ENCODE measurements at places on chromosomes 5 and 9.

- no peak for DNase-seq
Measured at GRCh38 chr5:57871496-57871895, 388.9 kb upstream of the ACTBL2 start.

DNA sequence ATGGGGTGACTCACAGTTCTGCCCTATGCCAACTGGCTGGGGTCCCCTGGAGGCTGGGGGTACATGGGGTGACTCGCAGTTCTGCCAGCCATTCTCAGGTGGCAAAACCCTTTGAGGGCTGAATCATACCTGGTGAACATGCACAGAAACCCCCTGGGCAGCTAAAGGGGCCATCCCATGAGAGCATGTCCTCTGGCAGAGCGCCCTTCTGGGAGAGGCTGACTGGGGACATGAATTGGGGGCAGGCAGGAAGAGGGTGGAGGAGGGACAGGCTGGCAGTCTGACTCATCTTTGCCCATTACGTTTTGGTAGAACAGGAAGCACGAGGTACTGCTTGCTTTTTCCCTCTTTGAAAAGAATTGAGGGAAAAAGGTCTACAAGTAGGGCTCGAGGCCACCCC lies 16.7 kb downstream of the TRAF1 start:
- no peak for DNase-seq

DNA sequence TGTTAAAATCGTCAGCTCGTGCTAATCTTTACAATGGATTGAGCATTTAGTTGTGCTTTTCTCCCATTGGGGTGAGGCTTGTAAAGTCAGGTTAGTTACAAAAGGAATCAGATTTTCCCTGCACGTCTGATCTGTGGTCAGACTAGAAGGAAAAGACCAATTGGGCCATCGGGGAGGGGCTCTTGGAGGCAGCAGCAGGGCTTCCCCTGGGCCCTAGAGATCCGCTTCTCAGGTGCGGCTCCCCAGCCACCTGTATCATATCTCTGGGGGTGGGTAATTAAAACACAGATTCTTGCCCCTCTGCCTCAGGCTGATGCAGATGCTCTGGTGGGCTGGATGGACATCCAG lies 200.3 kb downstream of the HSPA4 start:
- DNase-seq: no peak

DNA sequence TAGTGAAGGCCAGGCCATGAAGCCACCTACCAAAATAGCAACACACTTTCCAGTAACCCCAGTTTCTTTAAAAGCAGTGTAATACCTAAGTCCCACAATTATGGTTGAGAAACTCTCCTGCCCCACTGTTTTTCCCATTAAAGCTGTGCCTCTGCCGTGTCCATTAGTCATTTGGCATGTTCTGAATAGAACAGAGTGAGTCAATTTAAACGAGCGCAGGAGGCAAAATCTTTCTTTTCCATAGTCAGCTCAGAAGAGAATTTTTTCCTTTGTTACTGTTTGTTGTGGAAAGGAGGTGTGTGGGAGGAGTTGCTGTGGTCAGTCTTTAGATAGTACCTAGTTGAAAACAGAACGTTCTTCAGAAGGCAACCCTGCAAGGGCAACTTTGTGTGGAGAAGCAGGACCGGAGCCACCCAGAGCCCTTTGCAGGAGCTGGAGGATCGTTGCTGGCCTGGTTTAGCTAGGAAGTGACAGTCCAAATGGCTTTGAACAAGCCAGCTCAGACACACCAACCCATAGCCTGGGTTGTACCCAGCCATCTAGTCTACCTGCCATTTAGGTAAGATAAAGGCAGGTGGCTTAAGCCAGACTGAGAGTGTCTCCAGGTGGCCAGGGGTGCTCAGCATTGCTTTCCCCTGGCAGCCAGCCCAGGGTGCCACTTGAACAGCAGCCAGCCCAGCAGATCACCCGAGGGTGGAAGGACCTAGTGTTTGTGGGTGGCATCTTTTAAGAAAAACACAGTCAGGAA lies 30.4 kb downstream of the GADD45G start:
- DNase-seq: no peak

GRCh38 chr9:90834828-90835595 lies 33.4 kb downstream of the SYK start:
- DNase-seq: no peak
